ENCODE measurements at places on chromosomes 6 and 20. TPM values are rescaled to one million over a fixed set of nuclear protein-coding genes. Genes with fewer than 3 reads are reported as not detected.

Gene BMP7
- 30.5 TPM for total RNA-seq

Gene GTF3C6
- total RNA-seq, result 68.3 TPM

Gene PRKN
- 1.6 TPM for total RNA-seq

DNA sequence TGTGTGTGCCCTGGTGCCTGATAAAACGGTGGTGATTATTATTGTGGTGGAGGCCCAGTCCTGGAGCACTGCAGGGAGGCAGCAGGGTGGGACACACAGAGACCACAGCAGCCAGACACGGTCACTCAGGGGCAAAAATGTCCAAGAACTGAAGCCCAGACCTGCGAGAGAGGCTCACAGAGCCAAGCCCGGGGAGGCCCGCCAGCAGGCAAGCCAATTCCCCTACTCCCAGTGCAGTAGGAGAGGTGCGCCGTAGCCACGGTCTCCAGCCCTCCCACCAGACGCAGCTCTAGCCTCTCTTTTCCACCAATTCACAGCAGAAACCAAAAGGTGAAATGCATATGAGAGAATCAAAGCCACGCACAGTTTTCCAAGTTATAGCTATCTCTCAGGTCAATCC lies 179.4 kb upstream of the TAB2 start:
- DNase-seq, result no peak

DNA sequence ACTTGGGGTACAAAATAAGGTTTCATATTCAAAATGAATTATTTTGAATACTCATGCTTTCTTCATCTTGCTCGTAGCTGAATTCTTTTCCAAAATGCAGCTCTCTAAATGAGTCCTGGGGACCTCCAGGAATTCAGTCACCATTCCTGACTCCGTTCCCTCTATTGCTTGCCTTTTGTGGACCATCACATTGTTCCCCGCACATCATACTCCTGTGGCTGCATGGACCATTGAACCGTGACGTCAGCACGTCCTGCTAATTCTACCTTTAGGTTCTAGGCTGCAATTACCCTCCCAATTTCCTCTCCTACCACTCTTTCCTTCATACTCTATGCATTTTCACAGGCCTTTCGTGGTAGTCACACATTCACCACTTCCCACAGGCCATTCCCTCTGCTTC lies 173.1 kb upstream of the ID4 start:
- DNase-seq, result no peak

DNA sequence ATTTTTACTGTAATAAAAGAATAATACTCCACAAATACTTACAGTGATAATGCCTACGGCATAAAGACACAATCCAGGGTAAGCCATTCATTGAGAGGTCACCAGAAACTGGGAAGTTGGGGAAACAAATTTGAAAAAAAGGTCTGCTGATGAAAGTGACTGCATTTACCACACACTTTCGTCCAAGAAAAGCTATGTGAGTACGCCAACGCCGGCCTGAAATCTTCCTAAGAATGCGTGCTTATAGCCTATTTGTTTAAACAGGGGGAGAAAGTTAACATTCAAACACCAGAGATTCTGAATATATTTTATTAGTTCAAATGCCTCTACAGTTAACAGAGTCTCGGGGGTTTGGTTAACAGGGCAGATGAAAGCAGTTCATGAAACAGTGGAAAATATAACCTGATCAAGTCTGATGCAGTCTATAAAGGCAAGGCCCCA lies 657 bp upstream of the LTV1 start:
- no peak for DNase-seq

DNA sequence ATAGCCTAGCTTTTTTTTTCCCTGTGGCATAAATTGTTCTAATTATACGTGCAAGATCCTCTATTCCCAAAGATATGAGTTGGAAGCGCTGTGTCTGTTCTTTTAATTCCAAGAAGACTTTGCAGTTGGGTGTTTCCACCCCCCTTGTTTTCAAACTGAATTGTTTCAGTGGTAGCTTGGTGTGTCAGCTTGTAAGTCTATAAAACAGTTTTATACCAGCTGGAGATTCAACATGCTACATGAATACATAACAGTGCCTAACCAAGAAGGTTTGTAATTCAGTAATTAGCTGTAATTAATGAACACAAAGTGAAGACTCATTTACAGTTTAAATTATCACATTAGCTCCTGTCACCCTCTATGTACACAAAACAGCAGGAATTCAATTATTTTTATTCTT lies 154.0 kb downstream of the ZNF217 start:
- no peak for DNase-seq

DNA sequence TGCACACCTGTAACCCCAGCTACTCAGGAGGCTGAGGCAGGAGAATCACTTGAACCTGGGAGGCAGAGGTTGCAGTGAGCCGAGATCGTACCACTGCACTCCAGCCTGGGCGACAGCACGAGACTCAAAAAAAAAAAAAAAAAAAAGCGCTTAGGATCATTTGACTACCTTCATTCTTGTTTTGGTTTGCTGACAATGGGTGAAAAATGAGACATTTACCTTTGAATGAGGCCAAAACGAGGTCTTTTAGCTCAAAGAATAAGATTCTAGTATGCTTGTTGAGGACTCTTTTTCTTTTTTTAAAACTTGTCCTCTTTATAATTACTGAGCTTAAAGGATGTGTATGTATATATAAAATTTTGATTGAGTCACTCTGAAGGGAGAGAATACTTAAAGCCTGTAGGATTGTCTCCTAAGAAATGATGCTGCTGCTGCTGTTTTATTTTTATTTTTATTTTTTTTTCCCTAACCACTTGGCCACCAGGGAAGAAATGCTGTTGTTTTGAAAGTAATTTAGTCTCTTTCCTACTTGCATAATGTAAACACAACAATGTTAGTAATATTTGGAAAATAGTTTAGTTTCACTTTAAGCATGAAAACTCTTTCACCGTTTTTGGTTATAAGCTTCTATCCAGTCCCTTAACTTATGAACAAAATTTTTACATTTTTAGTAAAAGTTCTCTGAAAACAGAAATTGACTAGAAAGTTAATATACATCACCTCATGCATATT lies 7.9 kb downstream of the UBR2 start:
- no peak for DNase-seq

- peak; percentile 61 for DNase-seq
These were observed at the start of gene BAG2 for GRCh38 chr6:57172136-57173055. TSS of gene BAG2 (plus strand) at chr6:57172326. CDS start at chr6:57172698, 372 bp downstream.

DNA sequence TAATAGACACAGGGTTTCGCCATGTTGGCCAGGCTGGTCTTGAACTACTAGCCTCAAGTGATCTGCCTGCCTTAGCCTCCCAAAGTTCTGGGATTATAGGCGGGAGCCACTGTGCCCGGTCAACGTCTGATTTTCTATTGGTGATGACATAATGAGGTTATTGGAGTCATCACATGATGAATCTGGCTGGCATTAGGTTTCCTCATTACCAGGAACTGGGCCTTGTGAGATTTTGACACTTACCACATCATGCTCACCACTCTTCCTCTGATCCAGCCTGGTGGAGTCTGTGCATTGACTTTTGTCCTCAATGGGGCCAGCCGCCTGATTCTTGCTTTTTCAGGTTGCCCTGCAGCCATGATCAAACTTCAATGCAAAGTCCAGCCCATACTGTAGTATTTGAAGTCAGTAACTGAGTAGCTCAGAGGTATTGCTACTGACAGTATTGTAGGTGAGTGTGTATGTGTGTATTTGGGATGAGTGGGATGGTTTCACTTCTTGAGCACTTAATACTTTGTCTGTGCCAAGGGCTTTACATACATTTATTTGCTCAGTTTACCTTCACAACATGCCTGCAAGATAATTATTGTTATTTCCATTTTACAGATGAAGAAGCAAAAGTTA lies 16.0 kb downstream of the ANKS1A start:
- no peak for DNase-seq

DNA sequence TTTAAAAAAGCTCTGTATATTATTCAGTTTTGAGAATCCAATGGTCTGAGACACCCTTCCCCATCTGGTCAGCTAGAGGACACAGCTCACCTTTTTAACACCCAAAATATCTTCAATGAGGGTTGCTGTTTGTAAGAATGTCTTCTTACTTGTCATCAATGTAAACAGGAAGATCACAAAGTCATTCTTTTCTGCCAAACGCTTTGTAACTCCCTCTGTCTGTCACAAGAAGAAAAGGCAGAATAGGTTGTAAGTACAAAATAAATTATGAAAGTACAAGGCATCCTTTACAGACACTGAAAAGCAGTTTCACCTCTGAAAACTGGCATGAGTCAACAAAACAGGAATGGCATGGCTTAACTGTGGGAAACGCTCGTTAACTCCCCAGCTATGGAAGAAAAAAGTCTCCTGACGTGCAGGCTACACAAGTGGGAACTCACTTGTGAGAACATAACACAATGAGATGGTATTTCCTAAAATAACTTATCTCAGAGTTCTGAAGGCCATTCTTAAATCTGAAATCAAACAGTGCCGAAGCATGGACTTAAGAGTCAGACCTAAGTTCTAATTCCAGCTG lies 42.7 kb downstream of the TRPC4AP start:
- no peak for DNase-seq

- no peak for DNase-seq
These were observed 5.4 kb upstream of the ARID1B start for GRCh38 chr6:156771761-156772160.

DNA sequence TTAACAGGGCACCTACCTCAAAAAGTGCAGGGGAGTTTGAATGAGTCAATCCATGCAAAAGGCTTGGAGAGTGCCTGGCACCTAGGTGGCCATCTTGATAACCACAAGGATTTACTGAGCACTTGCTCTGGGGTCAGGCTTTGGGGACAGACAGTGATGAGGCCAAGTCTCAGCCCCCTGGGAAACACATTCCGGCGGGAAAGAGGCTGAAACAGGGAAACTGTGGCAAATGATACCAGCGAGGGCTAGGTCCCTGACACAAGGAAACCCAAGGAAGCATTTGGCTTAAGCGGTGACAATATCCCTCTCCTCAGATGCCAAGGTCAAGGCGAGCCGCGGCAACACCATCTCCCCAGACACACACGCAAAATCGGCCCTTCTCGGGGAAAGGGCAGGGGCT lies 527 bp upstream of the DOK5 start:
- no peak for DNase-seq

DNA sequence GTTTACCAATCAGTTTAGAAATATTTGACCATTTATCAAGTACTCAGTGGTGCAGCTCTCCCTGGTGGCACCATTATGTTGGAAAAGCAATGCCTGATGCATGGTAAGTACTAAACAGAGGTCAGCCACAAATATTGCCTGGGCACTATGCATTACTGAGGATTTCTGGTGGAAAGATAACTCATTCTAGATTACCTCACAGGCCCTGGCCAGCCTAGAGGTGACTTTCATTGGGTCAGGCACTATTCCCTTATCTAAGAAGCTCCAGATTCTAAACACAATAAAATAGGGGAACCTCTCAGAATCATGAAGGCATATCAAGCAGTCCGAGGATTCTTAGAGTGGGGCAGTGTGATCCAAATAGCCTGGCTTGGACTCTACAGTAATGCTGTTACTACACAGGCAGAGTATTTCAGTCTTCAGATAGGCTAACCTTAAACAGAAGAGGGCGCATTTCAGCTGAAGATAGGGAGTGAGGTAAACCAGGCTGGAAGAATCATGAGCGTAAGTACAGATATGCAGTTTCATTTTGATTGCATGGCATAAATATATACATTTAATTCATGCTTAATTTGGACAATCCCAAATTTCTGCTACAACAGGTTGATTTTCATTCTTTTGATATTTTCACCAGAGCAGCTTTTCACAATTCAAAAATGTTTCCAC lies 12.1 kb downstream of the LGSN start:
- no peak for DNase-seq

- no peak for DNase-seq
These were observed 21.0 kb upstream of the IYD start for GRCh38 chr6:150347845-150348244.

DNA sequence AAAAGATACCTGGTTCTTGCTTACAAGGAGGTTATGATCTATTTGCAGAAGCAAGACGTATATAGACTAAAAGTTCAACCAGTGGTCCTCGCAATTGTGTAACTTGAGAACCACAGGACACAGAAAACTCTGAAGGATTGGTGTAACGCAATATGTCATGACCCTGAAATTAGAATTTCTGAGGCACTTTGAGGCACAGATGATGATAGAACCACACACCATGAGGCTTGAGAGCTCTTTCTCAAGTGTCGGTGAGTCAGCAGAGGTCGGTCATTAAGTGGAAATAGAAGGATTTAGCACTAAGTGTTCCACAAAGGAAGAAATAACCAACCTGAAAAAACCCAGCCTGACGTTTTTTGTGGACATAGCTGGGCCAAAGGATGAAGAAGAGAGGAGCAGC lies 15.3 kb upstream of the CCN2 start:
- DNase-seq, result peak; percentile 56

- DNase-seq, result no peak
These were observed 1108.3 kb upstream of the MAP3K7 start for GRCh38 chr6:91695221-91695620.

DNA sequence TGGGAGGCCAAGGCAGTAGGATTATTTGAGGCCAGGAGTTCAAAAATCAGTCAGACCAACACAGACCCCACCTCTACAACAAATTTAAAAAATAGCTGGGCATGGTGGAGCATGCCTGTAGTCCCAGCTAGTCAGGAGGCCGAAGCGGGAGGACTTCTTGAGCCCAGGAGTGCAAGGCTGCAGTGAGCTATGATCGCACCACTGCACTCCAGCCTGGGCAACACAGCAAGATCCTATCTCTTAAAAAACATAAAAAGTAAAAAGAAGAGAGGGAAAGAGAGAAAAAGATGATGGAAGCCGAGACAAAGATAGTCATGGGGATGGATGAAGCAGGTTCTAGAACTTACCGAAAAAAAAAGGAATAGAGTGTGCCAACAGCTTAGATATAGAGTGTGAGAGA lies 25.8 kb upstream of the RPP40 start:
- DNase-seq, result no peak

- no peak for DNase-seq
These were observed 23.1 kb downstream of the GNAS start for GRCh38 chr20:58875541-58876134.

- DNase-seq, result no peak
These were observed 44.9 kb downstream of the PREX1 start for GRCh38 chr20:48782901-48783308.

- no peak for DNase-seq
These were observed 57.4 kb upstream of the PROKR2 start for GRCh38 chr20:5374171-5374570.

DNA sequence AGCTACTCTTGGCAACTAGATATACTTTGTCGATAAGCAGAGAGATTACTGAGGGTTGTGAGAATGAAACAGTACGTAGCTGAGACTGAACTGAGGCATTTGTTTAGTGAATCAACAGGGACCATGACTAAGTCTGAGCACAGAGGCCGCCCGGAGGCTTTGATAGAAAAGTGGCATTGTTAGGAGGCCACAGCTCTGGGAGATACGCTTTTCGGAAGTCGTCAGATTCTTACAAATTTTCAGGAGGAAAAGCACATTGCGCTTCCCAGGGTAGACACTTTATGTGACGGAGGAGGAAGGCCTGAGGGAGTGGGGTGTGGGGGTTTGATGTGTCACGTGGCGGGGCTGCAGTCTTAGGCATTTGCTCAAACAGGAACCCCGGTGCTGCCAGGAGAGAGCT lies 69.4 kb downstream of the PSMG4 start:
- DNase-seq, result no peak

- no peak for DNase-seq
These were observed 37.1 kb upstream of the B4GALT5 start for GRCh38 chr20:49750611-49751396.

- DNase-seq, result no peak
These were observed 207.5 kb downstream of the ZNF217 start for GRCh38 chr20:53385941-53386767.

- DNase-seq, result no peak
These were observed 3.7 kb downstream of the KIF16B start for GRCh38 chr20:16569246-16570153.

- DNase-seq, result no peak
These were observed 105.7 kb upstream of the LAMP5 start for GRCh38 chr20:9408422-9409300.

Data from kidney epithelial cell (primary cell).